ENCODE measurements at places on chromosomes 13 and 19.
A peak's percentile ranks its signal among the peaks of the same experiment; 100 is the strongest.

- no peak for DNase-seq
Measured at GRCh38 chr19:46015687-46016425, 7.0 kb downstream of the PGLYRP1 start.

GRCh38 chr19:58408152-58409009 lies at the start of gene ZNF584:
Gene ZNF584, plus strand, starts transcription at chr19:58408649. Its CDS starts 499 bp downstream, at chr19:58409148.
- DNase-seq = peak; percentile 91

- peak; percentile 85 for DNase-seq
Measured at GRCh38 chr19:3404324-3405260, 38.2 kb downstream of the NFIC start.

GRCh38 chr13:48346583-48346982 lies 43.0 kb downstream of the RB1 start:
- no peak for DNase-seq

- no peak for DNase-seq
Measured at GRCh38 chr13:49936968-49937273, 781 bp upstream of the SPRYD7 start.

DNA sequence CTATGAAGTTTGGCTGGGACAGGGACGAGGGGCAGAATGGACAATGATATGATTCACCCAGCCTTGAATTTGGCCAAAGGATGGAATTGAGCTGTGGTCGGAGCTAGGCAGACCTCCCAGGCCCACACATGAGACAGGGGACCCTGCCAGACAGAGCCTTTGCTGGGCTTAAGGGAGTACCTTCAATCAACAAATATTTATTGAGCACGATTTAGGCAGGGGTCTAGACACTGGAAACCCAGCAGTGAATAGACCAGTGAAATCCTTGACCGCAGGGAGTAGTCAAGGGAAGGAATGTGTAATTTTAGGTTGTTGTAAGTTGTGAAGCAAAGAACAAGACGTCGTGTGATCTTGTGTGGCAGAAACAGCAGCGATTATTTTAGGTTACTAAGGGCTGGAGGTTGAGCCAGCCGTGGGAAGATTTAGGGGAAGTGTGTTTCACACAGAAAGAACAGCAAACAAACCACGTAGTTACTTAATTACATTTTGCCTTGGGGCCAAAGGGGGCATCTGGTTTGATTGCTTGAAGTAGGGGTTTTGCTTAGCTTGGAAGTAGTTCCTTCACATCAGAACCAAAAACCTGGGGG lies 16.9 kb upstream of the AP1M2 start:
- no peak for DNase-seq

DNA sequence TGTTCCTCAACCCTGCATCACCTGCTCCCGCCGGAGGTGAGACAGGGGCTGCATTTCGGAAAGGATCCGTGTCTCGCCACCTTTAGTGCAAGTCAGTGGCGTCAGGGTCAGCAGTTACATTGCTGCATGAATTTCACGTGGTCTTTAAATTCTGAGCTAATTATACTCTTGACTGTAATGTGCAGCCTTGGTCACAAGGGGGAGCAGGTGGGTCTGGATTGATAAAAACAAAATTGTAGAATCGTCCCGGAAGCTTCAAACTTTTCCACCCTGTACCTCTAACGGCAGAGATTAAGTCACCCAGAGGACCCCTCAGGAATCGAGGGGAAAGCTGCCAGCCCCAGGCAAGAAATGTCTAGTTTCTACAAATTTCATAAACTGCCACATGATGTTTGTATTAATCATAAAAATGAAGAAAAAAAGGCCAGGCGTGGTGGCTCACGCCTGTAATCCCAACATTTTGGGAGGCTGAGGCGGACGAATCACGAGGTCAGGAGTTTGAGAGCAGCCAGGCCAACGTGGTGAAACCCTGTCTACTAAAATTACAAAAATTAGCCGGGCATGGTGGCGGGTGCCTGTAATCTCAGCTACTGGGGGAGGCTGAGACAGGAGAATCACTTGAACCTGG lies 20.2 kb downstream of the BBC3 start:
- DNase-seq = peak; percentile 67

DNA sequence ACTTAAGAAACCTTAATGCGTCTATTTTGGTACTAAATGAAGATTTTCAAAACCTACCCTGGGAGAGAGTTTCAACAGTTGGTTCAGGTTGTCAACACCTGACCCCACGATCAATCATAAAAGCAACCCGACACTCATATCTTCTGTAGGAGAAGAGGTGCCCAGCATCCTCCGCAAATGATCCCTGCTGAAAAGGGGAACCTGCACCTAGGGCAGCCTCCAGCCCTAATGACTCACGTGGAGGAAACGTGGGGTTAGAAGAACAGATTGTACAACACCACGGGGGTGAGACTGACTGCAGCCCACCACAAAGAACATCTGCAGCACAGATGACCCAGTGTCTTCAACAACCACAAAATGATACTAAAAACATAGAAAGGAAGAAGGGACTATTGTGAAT lies 116.3 kb downstream of the RAB20 start:
- DNase-seq = no peak

- DNase-seq = no peak
Measured at GRCh38 chr13:63631006-63631405, 2215.4 kb upstream of the PCDH20 start.

- no peak for DNase-seq
Measured at GRCh38 chr19:44954278-44954648, 917 bp upstream of the CLPTM1 start.

DNA sequence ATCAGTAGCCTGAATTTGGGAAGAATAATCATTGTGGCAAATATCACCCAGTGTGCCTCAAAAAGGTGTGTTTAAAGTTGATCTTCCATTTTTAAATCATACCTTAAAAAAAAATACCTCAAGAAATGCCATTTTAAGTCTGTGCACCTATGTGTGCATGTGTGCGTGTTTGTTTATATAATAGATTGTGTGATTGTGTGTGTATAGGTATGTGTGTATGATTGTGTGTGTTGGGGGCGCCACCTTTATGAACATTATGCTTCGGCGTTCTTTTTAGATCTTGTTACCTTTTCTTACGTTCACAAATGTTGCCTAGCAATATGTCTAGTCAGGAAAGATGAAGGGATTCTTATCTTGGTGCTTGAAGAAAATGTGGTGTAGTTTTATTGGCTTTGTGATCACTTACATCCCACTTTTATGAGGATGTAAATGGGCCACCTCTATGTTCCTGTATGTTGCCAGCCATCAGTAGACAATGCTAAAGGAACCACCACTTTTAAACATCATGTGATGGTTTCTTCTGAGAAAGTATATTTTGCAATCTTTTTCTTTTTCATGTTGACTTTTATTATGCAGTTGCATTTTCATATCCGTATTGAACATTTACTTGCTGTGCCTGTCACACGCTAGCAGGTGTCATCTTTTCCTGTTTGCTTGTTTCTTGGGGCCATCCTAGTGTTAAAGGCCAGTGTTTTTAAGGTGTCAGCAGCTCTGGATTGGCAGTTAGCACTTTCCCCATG lies 2.2 kb upstream of the IRS2 start:
- no peak for DNase-seq

DNA sequence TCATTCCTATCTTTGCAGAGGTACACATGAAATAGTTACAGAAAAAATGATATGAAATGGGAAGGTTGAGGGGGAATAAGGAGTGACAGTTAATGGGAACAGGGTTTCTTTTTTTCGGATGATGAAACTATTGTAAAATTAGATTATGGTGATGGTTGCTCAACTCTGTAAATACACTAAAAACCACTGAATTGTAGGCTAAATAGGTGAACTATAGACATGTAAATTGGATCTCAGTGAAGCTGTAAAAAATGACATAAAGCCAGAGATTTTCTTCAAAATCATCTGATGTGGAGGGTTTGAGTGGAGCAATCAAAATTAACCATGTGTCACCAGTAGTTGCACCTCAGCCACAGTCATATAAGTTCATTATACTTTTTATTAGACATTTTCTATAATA lies 6.6 kb upstream of the FLT3 start:
- DNase-seq = no peak

DNA sequence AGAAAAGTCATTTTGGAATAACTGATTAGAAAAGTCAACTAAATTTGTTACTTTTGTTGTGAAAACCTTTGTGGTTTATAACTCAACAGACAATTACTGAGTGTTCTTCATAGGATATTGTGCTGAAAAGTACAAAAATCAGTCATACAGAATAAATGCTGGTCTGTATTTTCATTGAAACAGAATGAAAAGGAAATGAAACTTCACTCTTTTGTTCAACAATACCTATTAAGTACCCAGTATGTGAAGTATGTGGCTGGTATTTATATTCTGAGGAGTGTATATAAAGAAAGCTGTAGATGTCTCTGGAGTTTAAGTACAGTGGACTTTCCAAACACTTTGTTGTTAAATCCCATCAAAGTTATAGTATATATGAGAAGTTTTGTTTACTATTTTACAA lies 828.4 kb upstream of the ATXN8OS start:
- no peak for DNase-seq

DNA sequence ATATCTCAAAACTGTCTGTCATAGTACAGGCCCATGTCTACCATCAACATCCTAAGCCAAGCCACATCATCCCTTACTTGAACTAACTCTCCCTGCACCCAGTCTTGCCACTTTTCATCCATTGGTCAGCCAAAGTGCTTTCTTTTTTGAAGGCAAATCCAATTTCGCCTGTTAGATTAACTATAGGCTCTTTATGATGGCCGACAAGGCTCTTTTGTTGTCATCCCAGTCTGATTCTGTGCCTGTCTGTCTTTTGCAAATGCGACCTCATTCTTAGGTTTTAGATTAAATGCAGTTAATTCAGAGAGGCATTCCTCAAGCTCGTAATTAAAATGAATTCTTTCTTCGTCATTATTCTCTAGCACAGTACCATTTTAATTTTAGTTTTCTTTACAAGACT lies 148.3 kb downstream of the HS6ST3 start:
- no peak for DNase-seq

- DNase-seq = no peak
Measured at GRCh38 chr13:28493740-28494503, 1.0 kb downstream of the FLT1 start.

GRCh38 chr13:20460761-20461160 lies 64.9 kb downstream of the CRYL1 start:
- DNase-seq = no peak

DNA sequence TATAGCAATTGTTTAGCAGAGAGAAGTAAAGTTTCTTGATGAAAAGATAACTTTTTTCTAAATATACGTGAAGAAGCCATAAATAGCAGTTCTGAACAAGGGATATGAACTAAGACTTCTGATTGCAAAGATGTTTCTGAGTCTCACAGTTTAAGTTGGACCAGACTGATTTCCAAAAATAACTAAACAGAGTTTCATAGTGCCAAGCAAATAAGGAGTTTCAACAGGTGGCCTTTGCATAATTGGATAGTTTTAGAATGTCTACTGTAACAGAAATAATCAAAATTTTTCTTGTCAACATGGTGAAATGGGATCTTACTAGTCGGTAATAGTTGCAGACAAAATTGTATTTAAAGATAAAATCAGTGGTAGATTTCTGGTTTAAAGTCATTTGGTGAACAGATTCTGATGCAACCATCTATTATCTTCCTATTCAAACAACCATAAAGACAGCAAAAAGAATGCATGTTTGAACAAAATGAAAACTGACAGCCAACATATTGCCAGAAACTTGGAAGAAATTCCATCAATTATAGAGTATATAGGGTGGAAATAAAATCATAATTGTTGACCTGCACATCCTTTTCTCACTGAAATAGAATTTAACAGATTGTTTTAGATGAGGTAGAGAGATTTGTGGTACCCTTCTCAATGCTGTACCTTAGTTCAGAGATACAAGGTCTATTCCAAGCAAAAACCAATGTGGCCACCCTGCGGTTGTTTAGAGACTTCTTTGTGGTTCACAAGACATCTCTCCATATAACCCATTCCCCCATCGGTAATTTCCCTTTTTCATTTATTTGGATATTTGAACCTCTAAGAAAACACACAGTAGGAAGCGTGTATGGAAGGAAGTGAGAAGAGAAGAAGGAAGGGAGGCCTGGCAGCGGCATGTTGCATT lies 275.3 kb downstream of the COG6 start:
- DNase-seq = no peak

- no peak for DNase-seq
Measured at GRCh38 chr19:47819858-47820257, 1.9 kb upstream of the CRX start.

DNA sequence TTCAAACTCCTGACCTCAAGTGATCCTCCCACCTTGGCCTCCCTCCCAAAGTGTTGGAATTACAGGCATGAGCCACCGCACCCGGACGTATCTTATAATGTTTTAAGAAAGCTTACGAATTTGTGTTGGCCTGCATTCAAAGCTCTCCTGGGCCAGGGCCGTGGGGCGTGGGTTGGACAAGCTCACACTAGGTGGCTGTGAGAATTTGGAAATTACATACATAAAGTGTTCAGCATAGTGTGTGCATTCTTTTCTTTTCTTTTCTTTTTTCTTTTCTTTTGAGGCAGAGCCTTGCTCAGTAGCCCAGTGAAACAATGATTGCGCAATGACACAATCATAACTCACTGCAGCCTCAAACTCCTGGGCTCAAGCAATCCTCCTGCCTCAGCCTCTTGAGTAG lies 2.6 kb downstream of the ZSWIM4 start:
- peak; percentile 48 for DNase-seq

GRCh38 chr19:2154587-2155075 lies 3.3 kb upstream of the AP3D1 start:
- DNase-seq = no peak

GRCh38 chr19:10427169-10427568 lies 6.8 kb downstream of the PDE4A start:
- DNase-seq = no peak

DNA sequence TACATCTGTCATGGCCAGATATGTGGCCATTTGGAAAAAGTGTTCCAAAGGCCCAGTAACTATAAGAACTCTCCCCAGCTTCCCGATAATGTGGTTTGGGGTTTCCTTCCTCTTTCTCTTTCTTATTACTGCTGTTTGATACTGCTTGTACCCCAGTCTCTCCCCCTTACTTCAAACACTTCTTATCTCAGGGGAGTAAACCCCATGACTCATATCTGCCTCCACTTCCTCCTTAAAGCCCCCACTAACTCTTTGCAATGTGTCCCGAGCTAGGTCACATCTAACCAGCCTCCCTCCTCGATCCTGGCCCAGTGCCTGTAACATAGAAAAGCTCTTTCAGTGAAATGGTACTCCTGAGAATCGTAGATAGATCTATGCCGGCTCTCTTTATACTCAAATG lies 82.4 kb upstream of the STARD13 start:
- no peak for DNase-seq

DNA sequence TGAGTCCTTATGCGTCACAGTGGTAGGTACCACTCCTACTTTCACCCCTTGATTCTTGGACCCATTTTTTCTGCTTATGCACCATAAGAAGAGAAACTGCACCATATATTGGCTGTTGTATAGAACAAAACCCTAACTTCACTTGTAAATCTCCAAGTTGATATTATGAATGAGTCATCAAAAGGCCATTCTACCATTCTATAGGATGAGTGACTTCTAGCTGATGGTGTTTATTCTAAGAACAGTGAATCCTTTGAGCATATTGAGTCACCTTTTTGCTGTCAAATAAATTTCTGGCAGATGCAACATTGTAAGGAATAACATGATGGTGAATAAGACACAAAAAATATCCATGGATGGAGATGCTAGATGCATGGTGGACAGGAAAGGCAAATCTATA lies 57.7 kb downstream of the POLR1D start:
- DNase-seq = no peak
